ENCODE measurements at places on chromosomes 12 and 14.

- no peak for DNase-seq
Observed at GRCh38 chr14:69877492-69877891, 1.7 kb upstream of the SMOC1 start.

DNA sequence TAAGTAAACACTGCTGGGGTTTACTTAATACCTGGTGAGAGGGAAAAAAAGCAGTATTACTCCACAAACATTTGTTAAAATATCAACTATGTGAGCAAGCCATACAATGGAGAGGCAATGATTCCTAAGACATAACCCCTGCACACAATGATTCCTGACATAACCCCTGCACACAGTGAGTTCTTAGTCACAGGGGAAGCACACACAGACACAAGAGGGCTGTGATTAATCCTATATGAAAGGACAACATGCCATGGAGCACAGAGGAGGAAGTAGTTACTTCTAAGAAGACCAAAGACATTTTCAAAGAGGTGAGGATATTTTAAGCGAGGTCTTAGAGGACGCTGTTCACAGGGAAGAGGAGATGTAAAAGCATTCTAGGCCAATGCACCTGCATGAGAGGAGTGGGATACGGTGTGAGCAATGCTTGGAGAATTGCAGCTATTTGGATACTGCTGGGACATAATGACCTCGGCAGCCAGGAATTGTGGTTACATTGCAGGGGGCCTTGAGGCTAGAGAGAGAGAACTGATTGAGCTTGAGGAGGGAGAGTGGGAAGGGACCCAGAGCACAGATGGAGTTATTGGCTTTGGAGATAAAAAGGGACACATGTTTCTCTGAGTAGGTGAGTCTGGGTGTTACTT is 211.9 kb downstream of the APAF1 start:
- DNase-seq, result peak; percentile 88

DNA sequence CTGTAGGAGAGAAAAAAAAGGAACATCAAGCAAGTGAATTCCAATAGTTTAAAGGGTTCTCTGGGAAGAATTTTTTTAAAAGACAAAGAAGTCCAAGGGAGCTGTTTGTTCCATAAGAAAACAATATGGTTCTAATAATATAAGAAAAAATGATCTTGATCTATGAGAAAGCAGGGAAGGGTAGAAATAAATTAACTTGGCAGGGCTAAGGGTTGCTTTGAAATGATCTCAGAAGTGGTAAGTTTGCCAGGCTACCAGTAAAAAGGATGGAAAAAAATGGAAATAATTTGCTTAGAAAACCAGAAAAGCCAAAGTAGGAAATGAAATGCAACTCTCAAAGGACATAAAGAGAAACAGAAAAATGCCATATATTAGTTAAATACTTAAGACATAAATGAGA is 41.7 kb upstream of the EMP1 start:
- DNase-seq, result no peak

GRCh38 chr12:26979733-26980132 is 34.5 kb downstream of the TM7SF3 start:
- DNase-seq, result no peak

DNA sequence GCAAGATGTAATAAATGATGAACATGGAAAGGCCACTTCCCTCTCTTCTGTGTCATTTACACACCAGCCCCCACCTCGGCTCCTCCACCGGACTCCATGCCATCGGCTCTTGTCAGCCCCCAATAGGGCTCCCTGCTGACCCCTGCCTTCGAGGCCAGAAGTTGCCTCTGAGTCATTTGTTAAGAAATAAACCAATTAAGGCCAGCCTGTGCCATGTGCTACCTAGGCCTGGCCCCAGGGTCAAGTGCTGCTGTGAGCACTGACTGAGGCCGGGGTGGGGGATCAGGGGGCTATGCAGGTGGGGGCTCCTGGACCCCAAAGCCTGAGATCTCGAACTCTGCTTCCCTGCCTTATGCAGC is 53.2 kb downstream of the TESC start:
- DNase-seq, result no peak

DNA sequence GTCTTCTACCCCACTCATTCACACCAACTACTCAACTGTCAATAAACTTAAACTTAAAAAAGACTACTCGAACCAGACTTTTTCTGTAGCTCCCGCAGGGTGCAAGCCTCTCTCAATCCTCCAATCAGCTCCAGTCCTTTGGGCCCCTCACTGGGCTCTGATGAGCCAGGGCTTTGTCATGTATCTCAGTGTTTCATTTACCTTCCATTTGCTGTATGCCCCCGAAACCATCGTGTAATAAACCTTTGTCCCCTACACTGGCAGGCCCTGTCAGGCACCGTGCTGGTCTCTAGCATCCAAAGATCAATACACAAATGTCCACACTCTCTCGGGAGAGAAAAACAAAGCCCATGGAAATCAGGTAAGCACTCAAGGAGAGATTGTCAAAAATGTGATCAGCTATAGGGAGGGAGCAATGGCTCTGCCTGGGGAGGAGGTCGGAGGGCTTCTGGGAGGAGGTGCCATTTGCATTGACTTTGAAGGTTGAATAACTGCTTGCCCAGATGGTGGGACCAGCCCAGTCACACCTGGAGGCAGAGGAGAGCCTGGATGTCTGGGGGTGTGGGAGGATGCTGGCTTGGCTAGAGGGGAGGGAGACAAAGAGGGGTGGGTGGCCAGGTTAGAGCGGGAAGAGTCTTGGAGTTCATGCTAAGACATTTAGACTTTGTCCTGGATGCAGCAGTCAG is 42.1 kb upstream of the DICER1 start:
- DNase-seq, result no peak

- no peak for DNase-seq
Observed at GRCh38 chr12:81718616-81719015, 40.5 kb downstream of the PPFIA2 start.

DNA sequence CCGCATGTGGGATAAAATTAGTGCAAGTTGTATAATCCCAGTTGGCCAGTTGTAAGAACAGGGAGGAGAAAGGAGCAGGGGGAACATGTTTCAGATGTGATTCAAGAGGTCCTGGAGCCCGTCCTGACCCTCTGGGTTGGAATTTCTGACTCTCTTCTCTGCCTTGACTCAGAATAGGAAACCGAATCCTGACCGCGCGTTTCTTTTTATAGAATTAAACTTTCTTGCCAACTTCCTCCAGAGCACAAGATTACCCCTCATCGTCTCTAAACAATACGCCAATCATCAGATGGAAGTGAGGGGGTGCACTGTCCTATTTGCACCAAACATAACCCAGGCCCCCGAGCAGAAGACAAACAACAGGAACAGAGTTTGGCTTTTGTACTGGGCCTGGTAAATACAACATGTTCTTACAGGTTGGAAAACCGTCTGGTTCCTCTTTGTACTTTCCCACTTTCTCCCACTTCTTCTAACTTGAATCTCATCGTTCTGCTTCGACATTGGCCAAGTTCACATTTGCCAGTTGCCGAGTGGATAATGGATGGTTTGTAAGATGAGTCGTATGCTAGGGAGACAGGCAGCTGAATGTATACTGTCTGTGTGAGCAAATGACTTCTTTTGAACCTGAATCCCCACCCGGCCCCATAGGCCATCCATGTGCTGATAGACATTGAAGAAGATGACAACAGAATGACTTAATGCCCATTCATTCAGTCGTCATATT is 42.6 kb upstream of the MED13L start:
- DNase-seq, result no peak

- DNase-seq, result no peak
Observed at GRCh38 chr12:66901138-66901932, 222.5 kb upstream of the GRIP1 start.

DNA sequence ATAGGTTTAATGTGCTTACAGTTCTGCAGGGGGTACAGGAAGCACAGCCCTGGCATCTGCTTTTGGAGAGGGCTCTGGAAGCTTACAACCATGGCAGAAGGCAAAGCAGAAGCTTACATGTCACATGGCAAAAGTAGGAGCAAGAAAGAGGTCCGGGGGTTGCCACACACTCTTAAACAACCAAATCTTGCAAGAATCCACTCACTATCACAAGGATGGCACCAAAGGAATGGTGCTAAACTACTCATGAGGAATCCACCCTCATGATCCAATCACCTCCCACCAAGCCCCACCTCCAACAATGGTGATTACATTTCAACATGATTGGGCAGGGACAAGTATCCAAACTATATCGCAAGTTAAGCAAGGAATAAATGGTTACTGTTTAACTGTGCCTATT is 255.8 kb upstream of the AVPR1A start:
- no peak for DNase-seq

DNA sequence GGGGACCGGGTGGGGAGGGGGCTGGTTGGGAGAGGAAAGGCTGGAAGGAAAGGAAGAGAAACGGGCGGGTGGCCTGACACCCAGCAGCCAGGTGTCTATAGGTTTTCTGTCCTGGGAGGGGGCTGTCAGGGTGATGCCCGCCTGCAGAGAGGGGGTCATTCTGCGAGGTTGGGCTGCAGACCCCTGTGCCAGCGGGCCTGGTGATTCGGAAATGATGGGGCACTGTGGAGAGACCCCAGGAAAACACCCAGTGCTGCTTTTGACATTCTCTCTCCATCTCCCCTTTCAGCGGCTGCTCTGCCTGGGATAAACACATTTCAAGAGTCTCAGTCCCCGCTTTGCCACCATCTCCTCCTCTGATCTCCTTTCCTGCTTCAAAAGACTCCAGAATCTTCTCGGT is 168.5 kb upstream of the RTL1 start:
- no peak for DNase-seq

GRCh38 chr12:48030173-48030650 is 25.9 kb upstream of the COL2A1 start:
- no peak for DNase-seq

DNA sequence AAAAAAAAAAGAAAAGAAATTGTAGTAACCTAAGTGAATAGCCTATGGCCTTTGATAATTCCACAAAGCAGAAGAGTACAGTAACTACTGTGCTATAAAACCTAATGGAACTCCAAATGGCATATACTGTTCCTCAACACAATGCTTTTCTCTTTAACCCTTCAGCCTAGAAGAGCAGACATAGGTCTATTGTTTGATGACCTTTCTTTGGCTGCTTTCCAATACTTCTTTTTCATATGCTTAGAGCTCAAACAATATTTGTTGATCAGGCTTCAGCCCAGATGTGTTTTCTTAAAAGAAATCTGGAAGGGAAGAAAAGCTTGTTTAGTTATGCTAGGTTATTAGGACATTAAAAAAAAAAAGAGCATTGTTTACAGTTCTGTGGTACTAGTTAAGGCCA is 116.4 kb downstream of the NTN4 start:
- no peak for DNase-seq

- no peak for DNase-seq
Observed at GRCh38 chr14:95275494-95275893, 44.2 kb downstream of the CLMN start.

GRCh38 chr12:11827091-11828061 is 177.9 kb downstream of the ETV6 start:
- DNase-seq, result peak; percentile 92

DNA sequence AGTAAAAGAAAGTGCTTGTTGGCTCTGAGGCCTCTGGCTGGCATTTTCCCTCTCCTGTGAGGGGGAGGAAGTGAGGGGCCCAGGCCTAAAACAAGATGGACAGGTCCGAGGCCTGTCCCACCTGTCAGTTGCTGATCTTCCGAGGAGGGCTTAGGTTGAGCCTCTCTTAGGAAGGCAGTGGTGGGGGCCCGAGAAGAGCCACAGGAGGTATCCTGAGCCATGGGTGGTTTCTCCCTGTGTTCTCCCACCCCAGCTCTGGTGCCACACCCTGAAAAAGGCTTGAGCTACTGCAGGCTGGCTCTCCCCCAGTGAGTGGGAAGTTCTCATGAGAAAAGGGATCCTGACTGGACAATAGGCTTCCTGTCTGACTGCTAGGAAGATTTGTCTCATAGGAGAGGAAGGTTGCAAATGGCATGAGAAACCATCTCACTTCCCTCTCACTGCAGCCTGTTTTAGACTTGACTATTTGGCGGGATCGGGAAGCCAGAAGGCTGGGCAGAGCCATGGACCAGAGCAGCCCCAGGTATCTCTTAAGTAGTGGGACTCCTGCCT is 72.1 kb upstream of the SRSF5 start:
- DNase-seq, result no peak

- DNase-seq, result no peak
Observed at GRCh38 chr12:46160981-46161690, 107.7 kb downstream of the SLC38A1 start.

- DNase-seq, result no peak
Observed at GRCh38 chr12:6822426-6823135, 960 bp downstream of the GPR162 start.

DNA sequence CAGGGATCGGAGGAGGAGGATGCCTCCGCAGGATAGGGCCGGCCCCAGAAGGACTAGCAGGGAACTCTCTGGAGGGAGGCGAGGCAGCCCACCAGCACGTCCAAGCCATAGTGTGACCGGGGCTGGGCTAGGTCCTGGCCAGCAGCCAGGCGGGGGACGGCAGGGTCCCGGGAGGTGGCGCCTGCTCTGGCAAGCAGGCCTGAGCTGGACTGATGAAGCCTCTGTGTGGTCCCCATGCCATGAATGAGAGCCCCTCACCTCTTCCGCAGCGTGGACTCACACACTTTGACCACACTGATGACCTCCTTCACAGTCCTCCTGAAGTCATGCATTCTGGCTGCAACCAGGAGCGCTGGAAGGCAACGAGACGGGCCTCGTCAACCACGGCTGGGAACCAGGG is 19.8 kb upstream of the BTBD6 start:
- no peak for DNase-seq

DNA sequence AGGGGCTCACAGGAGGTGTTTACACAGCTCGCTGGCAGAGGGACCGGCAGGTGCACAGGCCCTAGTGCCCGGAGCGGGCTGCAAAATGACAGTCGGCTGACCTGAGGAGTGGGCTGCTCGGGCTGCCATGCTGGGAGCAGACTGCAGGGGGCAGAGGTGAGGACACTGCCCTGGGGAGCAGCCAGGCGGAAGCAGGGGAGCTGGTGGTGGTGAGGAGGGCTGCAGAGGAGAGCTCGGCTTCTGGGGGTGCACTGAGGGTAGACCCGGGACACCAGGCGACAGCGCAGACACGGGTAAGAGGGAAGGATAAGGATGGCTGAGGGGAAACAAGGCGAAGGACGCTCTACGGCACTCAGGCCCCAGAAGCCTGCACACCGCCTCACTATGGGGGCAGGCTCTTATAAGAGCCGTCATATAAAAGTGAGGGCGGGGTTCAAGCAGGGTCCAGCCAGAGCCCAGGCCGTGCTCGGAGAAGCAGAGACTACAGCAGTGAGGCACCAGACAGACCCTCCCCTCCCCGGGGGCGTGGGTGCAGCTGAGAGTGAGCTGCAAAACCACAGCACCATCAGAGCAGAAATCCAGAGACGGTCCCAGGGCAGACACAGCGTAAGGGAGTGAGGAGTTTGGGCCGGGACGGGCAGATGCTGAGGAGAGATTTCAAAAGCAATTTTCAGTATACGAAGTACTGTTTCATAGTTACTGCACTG is 62.5 kb downstream of the CCDC88C start:
- DNase-seq, result no peak
